ENCODE measurements at places on chromosomes 5 and 9. TPM values are rescaled to one million over a fixed set of nuclear protein-coding genes. Genes with fewer than 3 reads are reported as not detected.

The GPR151 gene
- not detected for total RNA-seq

The NTRK2 gene
- 3.3 TPM for total RNA-seq

DNA sequence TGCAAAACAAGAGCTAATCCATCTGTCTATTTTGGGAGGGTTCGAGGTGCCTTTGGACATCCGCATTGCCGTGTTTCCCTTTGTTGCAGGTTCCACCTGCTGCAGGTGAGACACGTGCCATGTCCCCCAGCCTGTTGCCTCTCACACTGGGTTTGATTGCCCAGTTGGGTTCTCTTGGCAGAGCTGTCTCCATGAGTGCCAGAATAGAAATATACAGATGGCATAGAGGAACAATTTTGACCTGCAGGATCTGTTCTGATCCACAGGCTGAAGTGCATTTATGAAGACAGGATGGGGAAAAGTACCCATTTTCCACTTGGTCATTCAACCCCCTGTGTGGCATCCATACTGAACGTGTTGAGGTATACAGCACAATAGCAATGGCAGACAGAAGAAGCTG, 178.1 kb downstream of the SGCD start:
- no peak for DNase-seq

- DNase-seq, result no peak
Measured at GRCh38 chr5:6349387-6349786, 29.0 kb downstream of the MED10 start.

DNA sequence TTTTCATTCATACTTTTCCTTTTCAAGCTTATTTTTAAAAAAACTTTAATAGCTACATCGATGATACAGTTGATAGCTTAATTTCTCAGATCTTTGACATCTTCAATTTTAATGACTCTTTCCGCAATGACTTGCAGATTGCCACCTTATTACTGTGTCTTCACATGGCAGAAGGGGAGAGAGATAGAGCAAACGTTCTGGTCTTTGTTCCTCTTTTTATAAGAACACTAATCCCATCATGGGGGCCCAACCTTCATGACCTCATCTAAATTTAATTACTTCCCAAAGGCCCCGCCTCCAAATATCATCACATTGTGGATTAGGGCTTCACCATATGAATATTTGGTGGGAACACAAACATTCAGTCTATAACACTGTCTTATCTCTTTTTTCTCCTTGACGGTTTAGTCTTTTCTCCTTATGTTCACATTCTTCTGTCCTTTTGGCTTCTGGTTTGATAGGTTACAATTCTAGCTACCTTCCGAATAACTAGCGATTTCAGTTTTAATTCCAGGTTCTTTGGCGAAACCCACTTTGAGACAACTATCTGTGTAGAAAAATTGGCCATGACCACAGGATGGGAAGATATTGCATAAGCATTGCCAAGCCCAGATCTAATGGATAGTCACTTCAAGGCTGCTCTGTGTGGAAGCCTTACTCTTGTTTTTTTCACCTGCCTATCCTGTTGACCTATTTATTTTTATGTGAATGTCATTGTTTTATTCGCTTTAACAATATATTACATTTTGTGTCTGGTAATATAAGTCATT, 5.0 kb downstream of the ZNF189 start:
- DNase-seq, result no peak

DNA sequence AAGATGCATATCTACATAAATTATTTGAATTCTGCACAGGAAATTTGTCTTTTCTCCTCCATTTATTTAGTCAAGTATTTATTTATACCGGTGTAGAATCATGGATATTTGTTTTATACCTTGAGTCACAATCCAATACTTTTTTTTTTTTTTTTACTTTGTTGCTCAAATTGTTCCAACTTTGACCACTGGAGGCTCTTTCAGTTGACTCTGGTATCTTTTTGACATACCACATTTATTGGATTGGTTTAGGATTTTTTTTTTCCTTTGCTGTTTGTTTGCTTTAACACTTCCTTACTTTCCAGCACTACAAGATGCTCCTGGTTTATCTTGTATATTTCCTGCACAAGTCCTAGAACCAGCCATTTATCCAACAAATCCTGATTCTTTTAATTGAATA, 543.1 kb upstream of the RIOK2 start:
- DNase-seq, result no peak

DNA sequence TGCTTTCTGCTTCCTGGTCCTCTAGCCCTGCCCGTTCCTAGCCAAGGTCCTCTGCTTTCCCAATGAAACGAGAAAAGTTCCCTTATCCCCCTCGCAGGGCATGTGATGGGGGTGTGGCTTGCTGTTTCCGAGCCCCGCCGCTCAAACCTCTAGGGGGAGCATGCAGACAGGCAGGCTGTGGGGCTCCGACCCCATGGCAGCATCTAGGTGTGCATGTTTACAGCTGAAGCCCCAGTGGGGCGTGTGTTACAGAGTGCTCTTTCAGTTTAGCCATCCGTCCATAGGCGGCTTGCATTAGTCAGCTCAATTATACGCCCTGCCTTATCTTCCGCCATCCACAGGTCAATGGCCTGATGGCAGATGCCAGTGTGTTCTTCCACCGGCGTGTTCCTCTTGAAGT, 48.3 kb upstream of the SPATA31E1 start:
- no peak for DNase-seq

DNA sequence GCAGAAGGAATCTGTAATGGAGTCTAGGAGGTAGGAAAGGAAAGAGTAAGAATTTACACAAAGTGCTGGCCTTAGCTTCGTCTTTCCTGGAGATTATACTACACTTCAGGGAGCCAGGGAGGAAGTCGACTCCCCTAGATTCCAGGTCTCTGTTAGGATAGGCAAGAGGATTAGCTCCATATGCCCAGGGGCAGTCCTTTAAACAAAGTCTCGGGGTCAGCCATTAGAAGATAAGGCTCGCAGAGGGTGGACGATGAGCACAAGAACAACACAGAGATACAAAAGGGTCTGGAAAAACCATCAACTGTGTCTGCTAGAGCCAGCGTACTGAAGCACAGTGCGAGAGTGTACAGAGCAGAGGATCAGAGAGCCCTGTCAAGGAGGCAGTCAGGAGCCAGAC, 344.7 kb upstream of the TNC start:
- no peak for DNase-seq

- DNase-seq, result peak; percentile 53
Measured at GRCh38 chr9:20620650-20621470, 1.4 kb downstream of the MLLT3 start.

DNA sequence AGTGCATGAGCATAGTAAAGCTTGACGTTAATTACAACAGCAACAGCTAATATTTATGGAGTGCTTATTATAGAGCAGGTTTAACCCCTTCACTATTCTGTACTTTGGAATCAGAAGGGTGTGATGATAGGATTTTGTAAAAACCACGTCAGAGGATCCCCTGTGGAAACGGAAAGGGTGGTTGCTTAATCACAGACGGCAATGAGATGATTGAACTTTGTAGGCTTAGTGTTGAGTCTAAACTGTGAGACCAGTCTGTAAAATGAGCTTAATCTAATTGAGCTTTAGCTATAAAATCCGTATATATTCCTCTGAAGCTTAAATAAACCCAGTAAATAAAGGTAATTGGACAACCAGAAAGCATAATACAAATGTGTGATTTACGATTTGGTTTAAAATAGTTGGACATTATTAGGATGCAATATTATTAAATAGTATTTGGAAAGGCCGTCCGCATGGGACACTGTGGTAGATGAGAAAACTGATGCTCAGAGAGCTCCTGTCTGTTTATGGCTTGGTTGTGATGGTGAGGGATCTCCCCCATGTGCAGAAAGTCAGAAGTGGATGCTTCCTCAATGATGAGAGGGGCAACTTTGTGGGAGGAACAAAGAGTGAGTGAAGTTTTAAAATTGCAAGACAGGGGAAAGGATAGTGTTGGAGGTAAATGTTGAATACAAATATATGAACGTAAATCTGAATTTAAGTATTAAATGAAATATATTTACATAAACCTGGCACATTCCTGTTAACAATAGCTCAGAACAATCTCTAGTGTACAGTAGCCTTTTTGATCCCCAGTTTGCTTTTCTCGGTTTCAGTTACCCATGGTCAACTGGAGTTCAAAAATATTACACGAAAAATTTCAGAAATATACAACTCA, 23.4 kb upstream of the SCGB3A2 start:
- no peak for DNase-seq

- DNase-seq, result no peak
Measured at GRCh38 chr9:108634204-108634603, 221.6 kb downstream of the ACTL7B start.

DNA sequence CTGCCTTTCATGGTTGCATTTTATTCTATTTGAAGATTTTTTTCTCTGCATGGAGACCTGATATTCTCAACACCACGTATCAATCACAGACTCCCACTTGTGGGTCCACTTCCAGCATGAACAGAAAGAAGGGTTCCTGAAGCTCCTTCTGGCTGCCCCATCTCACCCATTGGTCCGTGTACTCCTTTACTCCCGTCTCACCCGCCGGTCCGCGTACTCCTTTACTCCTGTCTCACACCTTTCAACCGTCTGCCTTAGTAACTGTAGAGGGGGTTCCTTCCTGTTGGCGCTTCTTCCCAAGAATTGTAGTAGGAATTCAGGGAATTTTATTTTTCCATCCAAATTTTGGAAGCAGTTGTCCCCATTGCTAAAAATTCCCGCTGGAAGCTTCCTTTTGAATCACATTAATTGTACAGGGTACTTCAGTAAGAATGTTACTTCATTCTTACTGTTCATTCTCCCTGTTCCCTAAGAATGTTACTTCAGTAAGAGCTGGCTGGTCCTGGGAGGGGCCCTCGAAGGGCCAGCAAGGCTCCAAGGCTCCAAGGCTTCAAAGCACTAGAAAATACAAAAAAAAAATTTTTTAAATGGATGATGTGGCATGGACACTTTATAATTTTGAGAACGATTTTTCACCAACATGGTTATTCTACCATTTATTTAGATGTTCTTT, 3.9 kb upstream of the LPCAT1 start:
- DNase-seq, result no peak

Data from activated T-cell treated with anti-CD3 and anti-CD28 coated beads, Interleukin-2, amount 50 U/mL, for 72 hours (primary cell).